T-helper 22 cell (primary cell): ENCODE measurements at places on chromosomes 13 and 19.

GRCh38 chr13:22800526-22801401, 380.0 kb upstream of the SGCG start:
- DNase-seq: no peak

GRCh38 chr13:114002771-114003321, 29.0 kb upstream of the C13orf46 start:
- no peak for DNase-seq

DNA sequence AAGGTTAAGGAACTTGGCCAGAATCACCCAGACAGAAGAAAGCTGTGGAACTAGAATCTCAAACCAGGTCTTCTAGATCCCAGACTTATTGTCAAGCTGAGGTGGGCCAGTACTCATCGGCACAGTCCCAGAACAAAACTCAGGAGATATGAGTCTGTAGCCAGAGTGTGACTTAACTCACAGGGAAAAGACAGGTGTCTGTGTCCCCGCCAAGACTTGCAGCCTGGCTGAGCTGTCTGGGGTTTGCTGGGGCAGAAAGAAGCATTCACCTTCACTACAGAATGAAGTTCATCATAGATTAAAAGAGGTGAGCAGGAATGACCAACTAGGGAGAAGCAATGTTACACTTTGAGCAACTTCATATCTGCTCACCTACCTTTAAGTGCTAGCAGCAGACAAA, 257.2 kb downstream of the FOXO1 start:
- no peak for DNase-seq

GRCh38 chr19:13726323-13726722, 38.0 kb upstream of the MRI1 start:
- DNase-seq: no peak

GRCh38 chr13:97866346-97866745, 87.1 kb upstream of the IPO5 start:
- no peak for DNase-seq

DNA sequence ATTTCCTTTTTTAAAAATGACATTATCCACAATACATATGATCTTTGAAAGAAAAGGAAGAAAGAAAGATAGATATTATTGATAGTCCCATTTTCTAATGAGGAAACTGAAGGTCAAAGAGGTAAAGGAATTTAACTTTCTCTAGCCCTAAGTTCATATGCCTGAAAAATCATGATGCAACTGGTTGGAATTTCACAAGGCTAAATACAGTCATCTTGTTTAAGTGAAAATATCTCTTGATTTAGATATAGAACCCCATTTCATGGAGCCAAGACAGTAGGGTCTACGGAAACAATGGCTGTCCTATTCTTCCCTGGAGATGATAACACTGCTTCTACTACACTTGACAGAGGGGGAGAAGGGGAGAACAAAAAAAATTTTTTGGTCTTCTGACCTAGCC, 366.2 kb downstream of the DNAJC15 start:
- no peak for DNase-seq

DNA sequence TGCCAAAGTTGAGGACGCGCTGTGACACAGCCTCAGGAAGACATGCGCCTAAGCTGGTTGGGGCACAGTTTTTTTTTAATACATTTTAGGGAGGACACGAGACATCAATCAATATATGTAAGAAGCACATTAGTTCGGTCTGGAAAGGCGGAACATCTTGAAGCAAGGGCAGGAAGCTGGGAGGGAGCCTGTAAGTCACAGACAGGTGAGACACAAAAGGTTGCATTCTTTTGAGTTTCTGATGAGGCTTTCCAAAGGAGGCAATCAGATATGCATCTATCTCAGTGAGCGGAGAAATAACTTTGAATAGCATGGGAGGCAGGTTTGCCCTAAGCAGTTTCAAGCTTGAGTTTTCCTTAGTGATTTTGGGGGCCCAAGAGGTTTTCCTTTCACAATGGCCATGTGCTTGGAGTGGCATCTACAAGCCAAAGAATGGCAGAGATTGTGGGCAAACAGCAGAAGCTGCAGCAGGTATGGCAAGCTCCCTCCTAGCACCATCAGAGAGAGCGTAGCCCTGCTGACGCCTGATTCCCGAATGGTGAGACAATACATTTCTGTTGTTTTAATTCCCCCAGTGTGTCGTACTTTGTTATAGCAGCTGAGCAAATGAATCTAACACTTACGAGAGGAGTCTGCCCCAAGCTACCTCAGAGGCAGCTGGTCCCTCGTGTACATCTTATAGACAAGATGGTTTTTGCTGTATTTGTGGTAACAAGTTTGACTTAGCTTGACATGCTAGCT, 99.5 kb upstream of the TMTC4 start:
- no peak for DNase-seq

GRCh38 chr19:47520343-47520806, 5.5 kb upstream of the NAPA start:
- no peak for DNase-seq

DNA sequence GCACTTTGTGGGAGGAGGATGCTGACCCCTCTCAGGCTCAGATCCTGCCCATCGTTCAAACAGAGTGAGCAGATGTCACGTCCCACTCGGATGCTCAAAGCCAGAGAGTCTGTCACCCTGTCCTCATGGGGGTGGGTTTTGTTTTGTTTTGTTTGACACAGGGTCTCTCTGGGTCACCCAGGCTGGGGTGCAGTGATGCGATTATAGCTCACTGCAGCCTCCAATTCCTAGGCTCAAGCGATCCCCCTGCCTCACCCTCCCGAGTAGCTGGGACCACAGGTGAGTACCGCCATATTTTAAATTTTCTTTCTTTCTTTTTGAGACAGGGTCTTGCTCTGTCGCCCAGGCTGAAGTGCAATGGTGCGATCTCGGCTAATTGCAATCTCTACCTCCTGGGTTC, 4.0 kb downstream of the ADGRE2 start:
- no peak for DNase-seq

DNA sequence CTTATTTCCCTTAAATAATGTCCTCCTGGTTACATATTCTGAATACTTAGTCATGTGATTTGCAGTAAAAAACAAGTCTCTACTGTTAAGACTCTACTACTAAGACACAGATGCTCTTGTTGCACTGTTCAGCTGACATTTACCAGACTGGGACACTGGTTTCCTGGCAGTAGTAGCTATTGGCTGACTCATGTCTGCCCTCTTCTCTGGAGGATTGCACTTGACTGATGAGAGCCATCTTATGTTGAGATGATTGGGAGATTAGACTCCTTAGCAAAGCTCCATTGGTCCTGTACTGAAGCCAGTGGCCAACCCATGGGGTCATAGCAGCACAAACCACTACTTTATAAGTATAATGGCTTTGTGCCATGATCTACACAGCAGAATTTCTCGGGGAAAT, 1672.6 kb upstream of the PCDH20 start:
- DNase-seq: no peak

- DNase-seq: peak; percentile 85
These were observed 540 bp upstream of the ZFP36 start for GRCh38 chr19:39405958-39406655.

GRCh38 chr19:41027273-41027967, 36.3 kb downstream of the CYP2B6 start:
- no peak for DNase-seq

DNA sequence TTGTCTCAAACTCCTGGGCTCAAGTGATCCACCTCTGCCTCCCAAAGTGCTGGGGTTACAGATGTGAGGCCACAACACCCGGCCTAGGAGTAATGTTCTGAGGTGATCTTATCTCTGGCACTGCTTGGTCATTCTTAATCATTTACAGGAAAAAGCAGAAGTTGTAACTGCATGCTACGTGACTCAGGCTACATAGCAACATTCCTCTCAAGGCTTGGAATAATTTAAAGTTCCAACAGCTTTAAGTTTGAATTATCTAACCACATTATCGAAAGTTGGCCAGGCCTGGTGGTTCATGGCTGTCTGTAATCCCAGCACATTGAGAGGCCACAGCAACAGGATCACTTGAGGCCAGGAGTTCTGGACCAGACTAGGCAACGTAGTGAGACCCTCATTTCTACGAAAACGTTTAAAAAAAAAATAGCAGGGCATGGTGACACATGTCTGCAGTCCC, 3.9 kb upstream of the B9D2 start:
- no peak for DNase-seq

- DNase-seq: no peak
These were observed 145.6 kb upstream of the ZNF536 start for GRCh38 chr19:30226464-30227011.

DNA sequence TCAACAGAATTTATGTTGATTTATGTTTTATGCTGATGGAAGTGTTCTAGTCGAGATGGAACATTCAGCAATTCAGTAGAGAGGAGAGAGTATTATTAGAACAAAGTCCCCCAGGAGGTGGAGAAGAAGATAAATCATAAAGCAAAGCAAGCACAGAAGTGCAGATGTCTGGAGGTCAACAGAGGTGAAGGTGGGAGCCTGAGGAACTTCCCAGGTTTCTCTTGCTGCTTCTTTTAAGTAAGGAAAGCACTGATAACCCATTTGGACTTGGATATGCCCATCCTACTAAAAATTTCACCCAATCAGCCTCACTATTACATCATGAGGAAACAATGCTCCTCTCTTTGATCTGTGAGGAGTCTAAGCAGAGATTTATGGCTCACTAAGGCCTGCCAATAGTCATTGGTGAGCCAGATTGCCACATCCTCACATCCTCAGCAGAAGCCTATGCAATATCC, 98.8 kb downstream of the EPSTI1 start:
- no peak for DNase-seq

GRCh38 chr19:38695832-38696728, 48.2 kb downstream of the CAPN12 start:
- DNase-seq: no peak

DNA sequence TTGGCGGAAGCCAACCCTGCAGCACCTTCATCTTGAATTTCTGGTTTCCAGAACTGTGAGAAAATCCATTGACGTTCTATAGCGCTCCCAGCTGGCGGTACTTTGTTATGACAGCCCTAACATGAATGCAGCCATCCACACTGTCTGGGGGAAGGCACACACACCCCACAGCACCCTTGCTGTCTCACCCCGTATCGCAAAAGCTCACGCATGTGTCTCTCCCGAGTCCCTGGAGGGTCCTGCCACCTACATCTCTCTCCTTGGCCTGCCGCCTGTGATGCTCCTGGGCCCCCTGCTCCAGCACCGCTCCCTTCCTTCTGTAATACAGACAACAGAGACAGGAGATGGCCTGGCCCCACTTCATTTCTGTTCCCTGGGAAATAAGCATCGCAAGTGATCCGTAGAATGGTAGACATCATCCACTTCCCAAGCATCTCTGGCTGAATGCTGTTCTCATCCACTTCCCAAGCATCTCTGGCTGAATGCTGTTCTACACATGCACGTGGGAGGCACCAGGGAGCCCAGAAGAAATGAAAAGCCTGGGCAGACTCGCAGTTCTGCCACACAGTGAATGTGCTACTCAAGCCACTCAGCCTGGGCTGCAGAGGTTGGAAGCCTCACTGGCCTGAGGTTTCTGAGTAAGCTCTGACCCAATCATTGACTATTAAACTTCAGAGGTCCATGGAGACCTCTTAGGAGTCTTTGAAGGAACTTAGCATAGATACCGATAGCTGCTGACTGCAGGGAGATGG, 29.6 kb downstream of the EPN1 start:
- DNase-seq: no peak

DNA sequence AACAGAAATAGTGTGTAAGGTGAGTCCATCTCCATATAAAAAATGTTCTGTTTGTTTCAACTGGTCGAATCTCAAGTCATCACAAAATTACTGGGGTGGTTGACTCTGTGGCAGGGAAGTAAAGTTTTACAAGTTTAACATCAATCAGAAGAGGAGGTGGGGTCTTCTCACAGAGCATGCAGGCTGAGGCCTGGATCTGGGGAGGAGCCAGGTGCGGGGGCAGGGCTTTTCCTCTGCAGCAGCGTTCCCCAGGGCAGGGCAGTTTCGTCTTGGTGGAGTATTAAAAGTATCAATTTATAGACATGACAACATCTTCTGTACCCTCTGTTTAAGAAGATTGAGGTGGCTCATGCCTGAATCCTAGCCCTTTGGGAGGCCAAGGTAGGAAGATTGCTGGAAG, 68.8 kb downstream of the SLC7A9 start:
- DNase-seq: no peak

DNA sequence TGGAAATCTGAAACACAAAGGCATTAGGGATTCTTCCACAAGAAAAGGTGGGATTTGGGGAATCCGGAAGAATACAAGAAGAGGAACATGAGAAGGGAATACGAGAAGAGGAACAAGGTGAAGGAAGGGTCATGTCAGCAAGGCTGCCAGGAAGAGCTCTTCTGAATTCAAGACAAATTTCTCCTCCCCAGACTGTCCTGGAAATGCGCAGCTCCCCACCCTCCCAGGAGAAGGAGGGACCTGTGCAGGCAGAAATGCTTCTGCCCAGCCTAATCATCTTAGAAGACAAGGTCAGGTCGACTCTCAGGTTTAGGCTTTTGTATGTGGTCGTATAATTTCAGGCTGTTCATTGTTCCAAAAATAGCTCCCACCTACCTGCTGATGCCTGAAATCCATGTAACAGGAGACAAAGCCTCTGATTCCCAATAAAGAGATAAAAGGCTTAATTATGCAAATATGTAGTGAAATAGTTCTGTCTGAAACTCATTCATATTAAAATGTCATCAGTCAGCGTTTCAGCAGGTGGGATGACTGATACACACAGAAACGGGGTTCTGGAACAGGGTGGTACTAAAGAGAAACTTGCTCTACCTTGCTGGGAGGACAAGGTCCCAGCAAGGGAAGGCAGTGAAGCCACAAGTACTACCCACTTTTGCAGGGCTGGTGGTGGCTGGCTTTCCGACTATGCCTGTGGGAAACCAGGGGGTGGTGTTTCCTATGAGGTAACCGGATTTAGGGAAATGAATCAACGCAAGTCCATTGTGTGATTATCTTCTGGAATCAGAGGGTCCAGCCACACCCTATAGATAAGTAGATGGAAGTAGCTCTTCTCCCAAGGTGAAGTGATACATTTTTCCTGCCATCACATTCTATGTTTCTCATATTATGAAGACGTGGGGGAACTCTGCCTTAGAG, 76.1 kb downstream of the KL start:
- DNase-seq: no peak

DNA sequence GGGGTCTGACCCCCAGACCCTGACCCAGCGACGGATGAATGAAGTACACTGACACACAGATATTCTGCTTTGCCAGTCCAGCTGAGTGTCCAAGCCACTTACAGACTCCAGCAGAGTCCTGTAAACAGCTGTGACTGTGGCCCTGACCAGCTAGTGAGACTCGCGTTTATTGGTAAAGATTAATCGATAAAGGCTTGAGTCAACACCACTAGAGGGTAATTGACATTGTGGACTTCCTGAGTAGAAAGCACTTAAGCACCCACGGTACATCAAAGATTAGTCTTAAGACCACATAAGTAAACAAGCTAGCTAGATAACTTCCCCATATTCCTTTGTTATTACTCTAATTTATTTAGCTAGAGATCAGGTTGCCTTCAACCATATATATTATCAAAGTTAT, 146.0 kb downstream of the OXGR1 start:
- DNase-seq: no peak
